ENCODE measurements at places on chromosomes 12 and 14. TPM values are rescaled to one million over a fixed set of nuclear protein-coding genes. Genes with fewer than 3 reads are reported as not detected.

DNA sequence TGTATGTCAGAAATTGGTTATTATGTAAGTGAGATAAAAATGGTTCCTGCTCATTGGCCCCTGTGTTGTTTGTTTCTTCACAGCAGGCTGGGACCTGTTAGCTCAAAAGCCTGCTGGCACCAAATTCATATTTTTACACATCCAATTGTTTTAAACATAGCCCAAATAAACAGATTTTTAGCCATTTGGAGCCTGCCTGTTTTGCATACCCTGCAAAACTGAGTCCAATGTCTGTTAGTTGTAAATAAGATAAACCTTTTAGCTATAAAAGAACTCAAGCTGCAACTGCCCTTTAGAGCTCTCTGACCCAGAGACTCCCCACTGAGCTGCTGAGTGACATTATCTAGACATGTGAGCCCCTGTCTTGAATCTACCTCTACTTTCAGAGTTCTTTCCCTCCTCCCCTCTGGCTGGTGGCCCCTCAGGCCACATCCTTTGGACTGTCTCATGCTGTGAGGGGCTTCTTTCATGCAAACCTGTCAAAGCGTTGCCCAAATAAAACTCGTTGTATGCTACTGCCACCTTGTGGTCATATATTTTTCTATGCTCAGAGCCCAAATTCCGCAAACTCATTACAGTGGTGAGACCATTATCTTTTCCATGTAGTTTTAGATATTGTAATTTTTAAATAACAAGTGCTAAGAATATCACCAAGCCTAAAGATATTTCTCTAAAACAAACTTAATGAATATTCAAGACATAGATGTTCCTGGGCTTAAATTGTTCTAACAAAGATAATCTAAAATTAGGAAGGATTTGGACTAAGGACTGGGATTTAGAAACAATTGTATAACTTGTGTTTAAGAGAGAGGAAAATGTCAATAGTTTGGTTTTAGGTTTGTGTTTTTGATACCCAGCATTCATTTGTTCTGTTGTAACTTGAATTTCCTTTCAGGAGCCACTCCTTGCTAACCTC lies 337.9 kb downstream of the AACS start:
- H3K27me3 ChIP-seq = no peaks in the 10 kb centered on the region
- peak; percentile 32 for DNase-seq
- H3K36me3 ChIP-seq = no peaks in the 10 kb centered on the region
- H3K27ac ChIP-seq = no peak overlapping the region
- H3K4me1 ChIP-seq = no peaks in the 10 kb centered on the region

GRCh38 chr12:13178568-13179210 lies 17.8 kb upstream of the EMP1 start:
- H3K36me3 ChIP-seq = no peaks in the 10 kb centered on the region
- no peak for DNase-seq
- no peak overlapping the region for H3K27ac ChIP-seq

GRCh38 chr12:7282844-7283243 lies 21.0 kb upstream of the ACSM4 start:
- DNase-seq = no peak
- no peaks in the 10 kb centered on the region for H3K4me1 ChIP-seq
- no peaks in the 10 kb centered on the region for H3K27me3 ChIP-seq
- H3K27ac ChIP-seq = no peak overlapping the region
- H3K36me3 ChIP-seq = no peaks in the 10 kb centered on the region

DNA sequence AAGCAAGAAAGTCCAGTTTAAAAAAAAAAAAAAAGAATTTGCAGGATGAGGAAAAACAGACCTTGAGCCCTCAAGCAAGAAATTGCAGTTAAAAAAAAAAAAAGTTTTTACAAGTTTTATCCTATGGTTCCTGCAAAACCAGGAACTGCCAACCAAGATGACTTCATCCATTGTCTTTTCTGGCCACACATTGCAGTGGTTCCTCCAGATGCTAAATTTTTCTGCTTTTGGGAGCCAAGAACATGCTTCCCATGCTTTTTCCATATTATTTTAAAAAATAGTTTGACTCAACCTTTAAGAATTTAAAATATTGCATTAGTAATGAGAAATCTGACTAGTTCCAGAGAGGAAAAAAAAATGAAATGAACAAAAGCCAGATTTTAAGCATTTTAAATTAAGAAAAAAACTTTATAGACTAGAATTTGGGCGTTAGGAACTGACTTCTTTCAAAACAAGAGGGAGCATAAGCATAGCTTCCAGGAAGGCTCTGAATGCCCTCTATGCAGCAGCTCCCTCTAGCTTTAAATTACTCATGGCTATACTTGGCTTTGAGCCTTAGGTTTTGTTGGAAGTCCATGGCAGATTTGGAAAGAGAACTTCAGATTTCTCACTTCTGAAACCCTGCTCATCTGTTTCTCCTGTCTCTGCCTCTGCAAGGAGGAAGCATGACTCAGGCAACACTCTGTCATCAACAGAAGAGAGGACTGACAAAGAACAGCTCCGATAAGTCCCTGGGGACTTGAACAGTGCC lies 124.5 kb downstream of the GPR65 start:
- H3K4me1 ChIP-seq = no peaks in the 10 kb centered on the region
- no peak for DNase-seq
- H3K27me3 ChIP-seq = no peaks in the 10 kb centered on the region
- no peak overlapping the region for H3K4me3 ChIP-seq
- H3K36me3 ChIP-seq = no peaks in the 10 kb centered on the region
- no peak overlapping the region for H3K27ac ChIP-seq

- H3K36me3 ChIP-seq = no peaks in the 10 kb centered on the region
- no peak overlapping the region for H3K4me3 ChIP-seq
- H3K27ac ChIP-seq = no peak overlapping the region
- no peaks in the 10 kb centered on the region for H3K27me3 ChIP-seq
- H3K4me1 ChIP-seq = no peaks in the 10 kb centered on the region
Observed at GRCh38 chr12:2679816-2680675, 114.7 kb upstream of the FKBP4 start.

DNA sequence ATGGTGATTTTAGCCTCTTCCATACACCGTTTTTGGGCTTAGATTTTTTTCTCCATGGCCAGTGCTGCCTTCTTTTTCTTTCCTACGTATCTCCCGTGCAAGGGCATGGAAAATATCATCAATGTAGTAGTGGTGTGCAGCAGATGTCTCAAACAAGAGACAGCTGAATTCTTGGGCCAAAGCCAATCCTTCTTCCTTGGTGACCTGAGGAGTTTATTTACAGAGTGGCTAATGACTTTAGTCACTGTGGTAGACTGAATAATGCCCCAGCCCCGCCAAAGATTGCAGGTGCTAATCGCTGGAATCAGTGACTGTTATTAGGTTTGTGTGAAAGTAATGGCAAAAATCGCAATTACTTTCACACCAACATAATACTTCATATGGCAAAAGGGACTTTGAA lies 235.5 kb upstream of the NOS1 start:
- H3K27me3 ChIP-seq = no peaks in the 10 kb centered on the region
- H3K36me3 ChIP-seq = no peaks in the 10 kb centered on the region
- no peak for DNase-seq
- H3K4me3 ChIP-seq = no peak overlapping the region
- no peak overlapping the region for H3K27ac ChIP-seq

DNA sequence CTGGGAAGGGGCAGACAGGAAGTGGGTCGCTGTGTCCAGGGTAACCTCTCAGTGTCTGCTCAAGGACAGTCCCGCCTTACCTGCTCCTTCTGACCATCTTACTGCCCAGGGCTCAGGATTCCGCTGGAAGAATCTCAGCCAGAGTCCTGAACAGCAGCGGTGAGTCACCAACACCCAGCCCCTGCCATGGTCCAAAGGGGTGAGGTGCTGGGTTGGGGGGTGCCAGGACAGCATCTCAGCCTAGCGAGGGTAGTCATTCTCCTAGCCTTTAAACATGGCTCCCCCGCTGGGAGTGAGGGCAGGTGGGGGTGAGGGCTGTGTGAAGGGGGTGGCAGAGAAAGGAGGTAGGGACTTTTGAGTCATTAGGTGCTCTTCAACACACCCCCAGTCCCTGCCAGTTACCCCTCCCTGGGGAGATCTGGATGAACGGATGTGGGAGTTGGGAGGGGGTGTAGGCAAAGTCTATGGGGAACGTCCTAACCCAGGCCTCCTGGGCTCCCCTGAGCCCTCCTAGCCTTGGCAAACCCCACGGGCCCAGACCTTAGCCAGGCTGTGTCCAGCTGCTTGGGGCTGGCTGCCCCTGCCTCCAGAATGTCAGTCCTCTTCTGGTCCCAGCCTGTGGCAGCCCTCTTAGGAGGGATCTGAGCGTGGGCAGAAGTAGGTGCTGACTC lies 2.5 kb downstream of the TAMALIN start:
- peaks cover 3% of the 10 kb centered on the region for H3K4me1 ChIP-seq
- peak; percentile 49 for DNase-seq
- peaks cover 4% of the 10 kb centered on the region for H3K36me3 ChIP-seq

- H3K27ac ChIP-seq = no peak overlapping the region
- DNase-seq = peak; percentile 55
- H3K36me3 ChIP-seq = no peaks in the 10 kb centered on the region
- no peak overlapping the region for H3K4me3 ChIP-seq
Observed at GRCh38 chr12:54658306-54659264, 10.4 kb upstream of the DCD start.

- no peak for DNase-seq
- H3K27me3 ChIP-seq = no peaks in the 10 kb centered on the region
- H3K27ac ChIP-seq = peak overlapping the region; percentile 42
- no peaks in the 10 kb centered on the region for H3K36me3 ChIP-seq
- H3K4me3 ChIP-seq = no peak overlapping the region
Observed at GRCh38 chr12:93100610-93101009, 171.5 kb upstream of the EEA1 start.

GRCh38 chr12:39383114-39383513 lies 59.8 kb downstream of the KIF21A start:
- no peak overlapping the region for H3K27ac ChIP-seq
- no peak overlapping the region for H3K4me3 ChIP-seq
- H3K27me3 ChIP-seq = no peaks in the 10 kb centered on the region
- no peak for DNase-seq

- no peak overlapping the region for H3K27ac ChIP-seq
- H3K4me1 ChIP-seq = no peaks in the 10 kb centered on the region
- no peaks in the 10 kb centered on the region for H3K36me3 ChIP-seq
Observed at GRCh38 chr12:103924761-103925641, 5.2 kb upstream of the HSP90B1 start.

DNA sequence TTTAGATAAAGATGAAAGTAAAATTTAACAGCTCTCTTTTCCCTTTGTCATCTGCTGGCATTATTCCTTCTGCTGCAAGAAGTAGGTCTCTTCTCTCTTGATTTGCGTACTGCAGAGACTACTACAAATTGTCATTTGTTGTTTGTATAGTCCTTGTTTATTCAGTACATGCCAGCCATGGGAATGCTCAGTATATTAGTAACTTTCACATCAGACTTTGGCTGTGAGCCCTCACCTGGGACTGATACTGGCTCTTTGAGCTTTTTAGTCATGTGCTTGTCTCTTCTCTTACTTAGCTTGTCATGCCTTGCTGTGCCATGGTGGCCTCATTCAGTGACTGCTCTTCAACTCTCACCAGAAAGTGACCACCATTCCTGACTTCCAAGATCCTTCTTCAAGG lies 169.8 kb downstream of the PRKCH start:
- DNase-seq = no peak
- no peaks in the 10 kb centered on the region for H3K36me3 ChIP-seq
- no peaks in the 10 kb centered on the region for H3K4me1 ChIP-seq
- H3K27me3 ChIP-seq = no peaks in the 10 kb centered on the region
- H3K4me3 ChIP-seq = no peak overlapping the region

GRCh38 chr14:63269561-63270225 lies 49.0 kb downstream of the GPHB5 start:
- H3K4me3 ChIP-seq = no peak overlapping the region
- no peaks in the 10 kb centered on the region for H3K4me1 ChIP-seq
- DNase-seq = no peak
- no peaks in the 10 kb centered on the region for H3K27me3 ChIP-seq

DNA sequence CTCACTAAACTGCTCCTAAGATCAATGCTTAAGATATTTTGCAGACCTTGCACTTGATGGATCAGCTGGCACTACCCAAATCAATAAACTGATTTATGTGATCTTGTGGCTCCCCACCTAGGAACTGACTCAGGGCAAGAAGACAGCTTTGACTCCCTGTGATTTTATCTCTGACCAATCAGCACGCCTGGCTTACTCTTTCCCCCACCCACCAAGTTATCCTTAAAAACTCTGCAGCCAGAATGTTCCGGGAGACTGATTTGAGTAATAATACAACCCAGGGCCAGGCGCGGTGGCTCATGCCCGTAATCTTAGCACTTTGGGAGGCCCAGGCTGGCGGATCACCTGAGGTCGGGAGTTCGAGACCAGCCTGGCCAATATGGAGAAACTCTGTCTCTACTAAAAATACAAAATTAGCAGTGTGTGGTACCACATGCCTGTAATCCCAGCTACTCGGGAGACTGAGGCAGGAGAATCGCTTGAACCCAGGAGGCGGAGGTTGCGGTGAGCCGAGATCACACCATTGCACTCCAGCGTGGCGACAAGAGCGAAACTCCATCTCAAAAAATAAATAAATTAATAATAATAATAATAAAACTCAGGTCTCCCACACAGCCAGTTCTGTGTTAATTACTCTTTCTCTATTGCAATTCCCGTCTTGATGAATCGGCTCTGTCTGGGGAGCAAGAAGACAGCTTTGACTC lies 12.0 kb downstream of the MORN3 start:
- H3K4me3 ChIP-seq = no peak overlapping the region
- no peaks in the 10 kb centered on the region for H3K27me3 ChIP-seq
- no peak overlapping the region for H3K27ac ChIP-seq
- no peaks in the 10 kb centered on the region for H3K4me1 ChIP-seq
- no peaks in the 10 kb centered on the region for H3K36me3 ChIP-seq

GRCh38 chr12:19323805-19324204 lies 115.5 kb upstream of the AEBP2 start:
- no peak for DNase-seq
- no peak overlapping the region for H3K4me3 ChIP-seq
- H3K27ac ChIP-seq = no peak overlapping the region
- no peaks in the 10 kb centered on the region for H3K27me3 ChIP-seq

The KLHL33 gene
- total RNA-seq = 0.72 TPM

The ITFG2 gene
- 48.2 TPM for total RNA-seq

The WNT1 gene
- total RNA-seq = not detected

The POTEG gene
- total RNA-seq = not detected

The SMAGP gene
- total RNA-seq = 28.5 TPM

The VWF gene
- 183 TPM for total RNA-seq

The OR6C3 gene
- not detected for total RNA-seq

The MDM2 gene
- total RNA-seq = 103 TPM

All from kidney (tissue), 22 donors.